ENCODE measurements at places on chromosomes 12 and 14.
A peak's percentile ranks its signal among the peaks of the same experiment; 100 is the strongest.

DNA sequence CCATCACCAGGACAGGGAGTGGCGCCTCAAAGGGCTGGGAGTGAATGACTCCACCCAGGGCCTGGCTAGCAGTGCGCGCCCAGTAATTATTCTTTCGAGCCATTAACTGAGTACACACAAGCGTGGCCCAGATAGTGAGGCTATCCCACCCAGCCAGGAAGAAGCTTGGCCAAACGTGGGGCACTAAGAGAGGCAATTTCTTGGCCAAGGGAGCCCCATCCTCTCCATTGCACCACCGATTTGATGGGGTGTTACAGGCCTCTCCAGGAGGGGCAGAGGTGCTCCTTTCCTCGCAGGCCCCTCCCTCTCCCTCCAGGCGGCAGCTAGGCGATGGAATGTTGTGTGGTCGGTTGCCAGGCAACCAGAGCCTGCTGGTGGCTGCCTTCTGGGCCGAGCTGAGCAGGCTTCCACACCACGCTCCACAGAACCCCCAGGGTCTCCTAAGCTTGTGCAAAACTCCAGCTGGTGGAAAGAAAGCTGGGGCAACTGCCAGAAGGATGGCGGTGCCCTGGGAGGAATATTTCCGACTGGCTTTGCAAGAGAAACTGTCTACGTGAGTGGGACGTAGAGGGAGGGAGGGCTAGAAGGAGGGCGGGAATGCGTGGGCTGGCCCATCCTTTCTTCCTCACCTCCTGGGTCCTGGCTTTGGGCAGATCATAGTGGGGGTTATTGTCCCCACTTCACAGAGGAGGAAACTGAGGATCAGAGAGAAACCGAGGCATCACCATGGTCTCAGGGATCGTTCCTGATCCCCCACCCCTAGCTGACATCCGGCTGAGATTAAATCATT lies at the start of gene CFAP73:
CFAP73 (plus strand) TSS at position 364 of the 790 bp plus-strand sequence; CDS start at position 498, 134 bp downstream.
- DNase-seq = peak; percentile 79

- no peak for DNase-seq
Measured at GRCh38 chr12:18262514-18262913, 1.2 kb downstream of the PIK3C2G start.

GRCh38 chr12:42360747-42361403 lies 34.9 kb downstream of the PPHLN1 start:
- DNase-seq = no peak

- peak; percentile 18 for DNase-seq
Measured at GRCh38 chr12:52156757-52157565, 34.9 kb downstream of the KRT80 start.

- DNase-seq = no peak
Measured at GRCh38 chr12:49909356-49909755, 5.7 kb upstream of the FAIM2 start.

- DNase-seq = peak; percentile 63
Measured at GRCh38 chr12:58346032-58346632, 404.8 kb downstream of the ATP23 start.

DNA sequence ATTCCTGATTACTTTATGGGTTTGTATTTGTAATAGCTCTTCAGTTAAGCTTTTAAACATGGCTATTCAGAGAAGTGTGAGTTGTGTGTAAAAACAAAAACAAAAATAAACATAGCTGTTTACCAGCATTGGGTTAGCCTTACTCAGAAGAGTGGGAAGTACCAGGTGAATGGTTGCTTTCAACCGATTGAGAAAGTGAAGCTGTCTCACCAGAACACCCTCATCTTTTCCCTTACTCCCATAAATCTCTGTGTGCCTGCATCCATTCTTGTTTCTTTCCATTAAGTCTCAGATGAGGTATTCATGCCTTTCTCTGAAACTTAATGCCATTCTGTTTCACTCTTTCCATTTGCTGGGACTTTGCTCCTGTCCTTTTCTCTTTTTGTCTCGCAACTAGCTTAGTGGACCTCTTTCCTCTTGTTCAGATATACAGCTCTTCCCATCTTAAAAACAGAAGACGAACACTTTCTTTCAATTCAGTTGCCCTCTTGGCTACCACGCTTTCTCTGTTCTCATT lies 10.7 kb downstream of the BORCS5 start:
- DNase-seq = no peak

DNA sequence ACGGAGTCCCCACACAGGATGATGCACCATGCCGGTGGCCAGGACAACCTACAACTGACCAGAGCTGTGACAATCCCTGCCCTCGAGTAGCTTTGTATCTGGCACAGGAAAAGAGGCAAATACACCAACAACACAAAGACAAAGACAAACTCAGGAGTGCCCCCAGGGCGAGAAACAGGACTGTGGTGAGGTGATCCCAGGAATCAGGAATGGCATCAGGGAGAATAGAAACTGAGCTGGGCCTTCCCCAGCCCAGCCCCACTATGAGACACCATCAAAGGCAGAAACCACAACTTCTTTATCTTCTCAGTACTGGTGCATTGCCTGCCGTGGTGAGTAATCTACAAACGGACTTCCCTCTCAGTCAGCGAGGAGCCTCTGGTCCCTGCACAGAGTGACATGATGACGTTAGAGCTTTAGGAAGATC lies 157.7 kb downstream of the TTC7B start:
- peak; percentile 61 for DNase-seq

- peak; percentile 33 for DNase-seq
Measured at GRCh38 chr14:22291406-22291805, 297.6 kb downstream of the DAD1 start.

DNA sequence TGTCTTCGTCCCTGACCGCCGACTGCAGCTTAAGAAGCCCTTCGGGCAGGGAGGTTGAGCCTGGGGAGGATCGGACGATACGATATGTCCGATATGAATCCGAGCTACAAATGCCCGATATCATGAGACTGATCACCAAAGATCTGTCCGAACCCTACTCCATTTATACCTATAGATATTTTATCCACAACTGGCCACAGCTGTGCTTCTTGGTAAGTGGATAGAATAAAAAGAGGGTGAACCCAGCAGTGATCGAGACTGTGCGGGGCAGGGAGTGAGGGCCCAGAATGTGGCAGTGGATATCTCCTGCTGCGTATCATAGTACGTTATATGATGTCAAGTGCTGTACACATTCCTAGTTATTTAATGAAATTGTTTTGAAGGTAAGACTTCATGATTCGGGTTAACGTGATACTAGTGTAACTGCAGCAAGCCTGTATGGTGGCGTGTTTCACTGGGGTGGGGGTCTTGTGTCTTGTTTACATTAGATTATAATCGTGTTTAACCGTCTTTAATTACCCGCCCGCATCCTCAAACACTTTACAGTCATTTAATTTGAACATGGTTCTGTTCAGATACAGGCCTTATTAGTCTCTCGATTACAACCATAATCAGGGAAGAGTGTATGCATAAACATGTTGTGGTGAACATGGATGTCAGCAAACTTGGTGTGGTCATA lies 1.3 kb downstream of the NAA30 start:
- no peak for DNase-seq

DNA sequence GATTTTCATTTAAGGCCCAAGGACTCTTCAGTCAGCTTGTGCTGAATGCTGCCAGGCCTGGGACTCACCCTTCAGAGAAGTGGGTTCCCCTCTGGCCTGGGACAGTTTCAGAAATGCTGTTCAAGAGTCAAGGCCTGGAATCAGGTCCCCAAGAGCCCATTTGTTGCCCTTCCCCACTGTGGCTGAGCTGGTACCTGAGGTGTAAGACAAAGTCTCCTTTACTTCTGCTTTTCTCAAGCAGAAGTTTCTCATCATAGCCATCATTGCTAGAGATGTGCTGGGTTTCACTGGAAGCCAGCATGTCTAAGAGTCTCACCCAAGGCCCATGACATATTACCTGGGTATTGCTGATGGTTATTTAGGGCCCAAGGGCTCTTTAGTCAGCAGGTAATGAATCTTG lies 8.9 kb downstream of the FANCM start:
- no peak for DNase-seq

DNA sequence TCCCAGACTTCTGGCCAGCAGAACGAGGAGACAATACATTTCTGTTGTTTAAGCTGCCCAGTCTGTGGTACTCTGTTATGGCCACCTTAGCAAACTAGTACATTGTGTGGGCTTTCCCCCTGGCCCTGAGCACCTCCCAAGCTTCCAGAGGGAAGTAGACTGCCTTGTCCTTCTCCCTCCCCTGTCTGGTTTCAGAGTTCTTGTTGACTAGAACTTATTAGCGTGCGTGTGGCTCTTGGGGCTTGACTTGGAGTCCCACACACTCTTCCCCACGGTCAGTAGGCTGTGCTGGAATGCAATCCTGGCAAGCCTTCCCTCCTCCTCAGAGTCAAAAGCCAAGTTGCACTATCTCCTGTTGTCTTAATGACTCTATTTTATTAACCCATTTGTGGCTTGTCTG lies 27.7 kb downstream of the FBLN5 start:
- no peak for DNase-seq

Measured in RCC 7860 (cell line).